ENCODE measurements at places on chromosomes 7 and 10.
A peak's percentile ranks its signal among the peaks of the same experiment; 100 is the strongest.

DNA sequence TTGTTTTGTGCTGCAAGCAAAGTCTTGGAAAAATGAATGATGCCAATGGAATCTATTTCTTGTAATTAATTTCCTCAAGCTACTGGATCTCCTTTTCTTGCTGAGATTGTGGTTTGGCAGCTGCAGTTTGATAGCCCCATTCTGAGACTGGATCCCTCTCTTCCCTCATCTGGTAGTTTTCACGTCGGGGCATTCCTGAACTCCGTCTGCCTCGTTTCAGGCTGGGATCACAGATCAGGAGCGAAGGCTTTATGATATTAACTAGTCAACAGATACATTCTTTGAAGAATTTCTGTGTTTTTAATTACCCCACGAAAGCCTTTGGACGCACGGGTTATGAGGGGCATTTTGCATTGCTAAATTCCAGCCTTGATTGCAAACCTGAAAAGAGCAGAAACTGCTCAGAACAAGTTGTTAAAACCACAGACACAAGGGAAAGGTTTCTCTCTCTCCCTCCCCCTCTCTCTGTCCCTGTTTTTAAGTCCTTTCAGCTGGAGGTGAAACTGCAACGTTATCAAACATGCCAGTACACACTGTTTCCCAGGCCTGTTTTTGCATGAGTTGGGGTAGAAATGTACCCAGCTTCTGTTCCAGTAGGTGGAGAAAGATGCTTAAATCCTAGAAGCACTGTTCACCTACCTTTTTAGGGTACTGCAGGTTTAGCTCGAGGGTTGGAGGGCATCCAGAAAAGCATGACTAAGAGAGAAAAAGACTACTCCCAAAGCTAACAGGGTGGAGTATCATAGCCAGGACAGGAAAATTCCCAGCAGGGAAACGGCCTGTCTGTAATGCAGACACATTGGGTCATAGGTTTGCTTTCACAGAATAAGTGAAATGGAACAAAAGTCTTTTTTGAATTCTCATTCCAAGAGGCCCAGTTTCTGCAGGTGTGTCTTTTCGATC lies 124.3 kb downstream of the CUX1 start:
- DNase-seq, result peak; percentile 87

DNA sequence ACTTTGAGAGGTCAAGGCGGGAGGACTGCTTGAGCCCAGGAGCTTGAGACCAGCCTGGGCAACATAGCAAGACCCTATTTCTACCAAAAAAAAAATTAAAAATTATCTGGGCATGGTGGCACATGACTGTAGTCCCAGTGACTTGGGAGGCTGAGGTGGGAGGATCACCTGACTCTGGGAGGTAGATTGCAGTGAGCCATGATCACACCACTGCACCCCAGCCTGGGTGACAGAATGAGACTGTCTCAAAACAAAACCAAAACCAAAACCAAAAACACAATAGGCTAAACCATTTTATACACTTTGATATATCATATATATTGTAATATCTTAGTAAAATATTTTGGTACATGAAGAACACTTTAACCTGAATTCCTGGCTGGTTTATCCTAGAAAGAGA lies 101.6 kb downstream of the RAPGEF5 start:
- DNase-seq, result no peak

- DNase-seq, result no peak
These were observed 129.7 kb upstream of the SEC61G start for GRCh38 chr7:54888734-54889082.

- DNase-seq, result peak; percentile 57
These were observed 3.2 kb upstream of the IFIT1 start for GRCh38 chr10:89389254-89389653.

DNA sequence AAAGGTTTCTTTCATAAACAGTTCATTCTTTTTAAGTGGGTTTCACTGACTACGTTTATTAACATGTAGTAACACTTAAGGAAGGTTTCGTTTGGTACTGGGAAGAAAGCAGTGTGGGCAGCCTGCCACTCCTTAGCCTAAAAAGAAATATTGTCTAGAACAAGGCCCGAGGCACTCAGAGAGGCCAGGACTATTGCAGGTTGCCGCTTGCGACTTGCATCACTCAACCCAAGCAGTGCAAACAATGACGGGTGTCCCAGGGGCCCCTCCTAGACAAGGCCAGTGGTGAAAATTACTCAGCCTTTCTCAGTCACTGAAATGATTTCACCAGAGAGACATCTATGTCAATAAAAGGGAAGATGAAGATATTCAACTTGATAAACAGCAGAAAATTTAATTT lies 243.9 kb downstream of the SNX13 start:
- peak; percentile 57 for DNase-seq

- DNase-seq, result peak; percentile 77
These were observed 40.3 kb downstream of the CPVL start for GRCh38 chr7:29105752-29106668.

- no peak for DNase-seq
These were observed 477.1 kb downstream of the RPS24 start for GRCh38 chr10:78510566-78511323.

GRCh38 chr10:32125023-32125422 lies 68.8 kb upstream of the KIF5B start:
- no peak for DNase-seq

DNA sequence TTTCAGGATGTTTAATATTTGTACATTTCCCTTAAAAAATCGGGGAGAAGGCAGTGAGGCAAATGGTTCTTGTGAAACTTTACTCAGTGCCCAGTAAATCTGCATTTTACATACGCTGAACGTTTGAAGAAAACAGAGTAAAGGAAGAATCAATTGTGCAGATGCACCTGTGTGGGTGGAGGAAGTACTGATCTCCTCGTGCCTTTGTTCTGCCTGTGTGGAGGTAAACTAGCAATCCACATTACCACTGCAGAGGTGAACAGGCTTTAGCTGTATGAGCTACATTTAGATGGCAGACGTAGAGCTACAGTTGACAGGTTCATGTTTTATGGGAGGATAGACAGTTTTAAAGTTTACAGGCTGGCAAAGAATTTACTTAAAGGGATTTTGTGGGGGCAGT lies 62.7 kb upstream of the VIPR2 start:
- no peak for DNase-seq

DNA sequence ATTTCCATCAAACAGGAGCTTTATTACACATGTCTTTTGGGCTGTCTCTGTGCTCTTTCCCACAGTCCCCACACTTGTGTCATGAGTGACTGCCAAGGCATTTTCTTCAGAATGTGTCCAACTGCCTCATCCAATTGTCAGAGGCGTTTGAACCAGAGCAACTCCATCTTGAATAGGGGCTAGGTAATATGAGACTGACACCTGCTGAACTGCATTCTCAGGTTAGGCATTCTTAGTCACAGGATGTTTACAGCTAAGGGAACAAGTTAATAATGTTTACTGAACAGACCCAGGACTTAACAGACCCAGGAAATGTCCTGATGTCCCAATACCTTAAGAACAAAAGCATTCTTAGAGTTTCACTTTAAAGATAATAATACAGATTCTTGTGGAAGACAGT lies 595.5 kb downstream of the REEP3 start:
- DNase-seq, result no peak

DNA sequence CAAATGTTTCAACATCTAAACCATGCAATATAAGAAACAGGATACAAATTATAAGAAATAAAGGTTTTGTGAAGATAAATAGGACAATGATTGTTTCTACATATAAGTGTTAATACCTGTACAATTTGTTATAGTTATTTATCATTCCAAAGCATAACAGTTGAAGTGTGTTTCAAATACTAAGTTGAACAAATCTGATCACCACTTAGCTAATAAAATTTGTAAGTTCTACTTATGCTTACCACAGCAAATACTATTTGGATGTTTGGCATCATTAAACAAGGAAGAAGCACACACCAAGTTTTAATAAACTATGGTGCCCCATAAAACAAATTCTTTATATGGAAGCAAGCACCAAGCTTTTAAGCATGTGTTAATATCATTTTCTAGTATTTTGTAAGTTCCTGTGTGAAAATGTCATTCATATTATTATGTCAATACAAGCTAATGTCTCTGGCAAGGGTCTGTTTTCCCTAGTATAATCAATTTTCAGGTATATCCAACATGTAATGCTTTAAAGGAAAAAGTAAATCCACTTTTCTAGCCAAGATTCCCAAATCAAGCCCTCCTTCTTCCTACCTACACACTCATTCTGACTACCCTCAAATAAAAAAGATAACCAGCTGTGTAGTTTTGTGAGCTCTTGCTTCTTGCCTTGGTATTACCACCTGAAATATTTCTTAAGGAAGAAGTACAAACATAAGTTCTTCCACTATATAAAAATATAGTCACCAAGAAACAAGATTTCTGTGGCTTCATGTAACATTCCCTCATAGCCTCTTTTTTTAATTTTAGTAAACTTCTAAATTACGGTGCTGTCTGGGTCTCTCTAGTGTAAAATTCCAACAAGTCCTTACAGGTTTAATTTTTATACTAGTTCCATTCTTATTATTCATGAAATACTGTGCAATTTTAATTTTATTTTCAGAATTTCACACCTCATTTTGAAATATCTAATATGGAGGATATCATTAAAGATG lies 9.2 kb downstream of the SKAP2 start:
- no peak for DNase-seq

DNA sequence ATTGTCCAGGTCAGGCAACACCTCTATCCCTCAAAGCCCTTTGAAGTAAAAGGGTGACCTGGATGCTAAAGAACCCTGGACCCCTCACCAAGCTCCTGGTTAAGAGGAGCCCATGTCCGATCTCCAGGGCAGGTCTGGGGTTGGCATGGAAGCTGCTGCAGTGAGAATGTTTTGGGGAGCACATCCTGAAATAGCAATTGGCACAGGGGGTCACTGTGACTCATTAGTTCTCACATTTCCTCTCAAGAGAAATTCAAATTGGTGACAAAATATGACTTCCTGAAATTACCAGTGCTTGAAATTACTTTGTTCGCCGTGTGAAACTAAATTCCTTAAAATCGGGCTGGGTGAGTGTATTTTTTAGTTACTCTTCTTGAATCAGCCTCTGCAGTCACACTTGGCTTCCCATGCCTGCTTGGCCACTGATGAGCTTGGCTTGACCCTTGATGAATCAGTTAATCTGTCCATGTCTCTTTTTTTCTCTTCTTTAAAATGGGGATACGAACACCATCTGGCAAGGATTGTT lies 18.8 kb upstream of the ARHGAP22 start:
- DNase-seq, result peak; percentile 67

- DNase-seq, result peak; percentile 23
These were observed 160.5 kb downstream of the AOAH start for GRCh38 chr7:36563706-36564327.

GRCh38 chr10:43194266-43194665 lies 56.0 kb downstream of the CSGALNACT2 start:
- peak; percentile 27 for DNase-seq

DNA sequence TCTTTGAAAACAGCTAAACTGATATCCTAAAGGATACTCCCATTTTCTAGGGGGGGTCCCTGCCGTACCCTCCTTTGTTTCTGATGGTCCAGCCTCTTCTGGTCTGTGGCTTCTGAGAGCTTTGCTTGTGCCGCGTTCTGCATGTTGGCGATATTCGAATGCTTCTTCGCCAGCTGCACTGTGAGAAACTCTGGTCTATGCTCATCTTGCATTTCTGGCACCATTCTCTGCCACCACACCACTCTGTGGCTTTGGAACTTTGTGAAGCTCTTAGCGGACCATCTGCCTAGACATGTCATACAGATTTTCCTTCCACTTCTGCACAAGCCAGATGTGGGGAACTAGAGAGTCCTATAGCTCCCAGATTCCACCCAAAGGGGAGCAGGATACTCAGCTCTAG lies 197.2 kb downstream of the REEP3 start:
- no peak for DNase-seq

DNA sequence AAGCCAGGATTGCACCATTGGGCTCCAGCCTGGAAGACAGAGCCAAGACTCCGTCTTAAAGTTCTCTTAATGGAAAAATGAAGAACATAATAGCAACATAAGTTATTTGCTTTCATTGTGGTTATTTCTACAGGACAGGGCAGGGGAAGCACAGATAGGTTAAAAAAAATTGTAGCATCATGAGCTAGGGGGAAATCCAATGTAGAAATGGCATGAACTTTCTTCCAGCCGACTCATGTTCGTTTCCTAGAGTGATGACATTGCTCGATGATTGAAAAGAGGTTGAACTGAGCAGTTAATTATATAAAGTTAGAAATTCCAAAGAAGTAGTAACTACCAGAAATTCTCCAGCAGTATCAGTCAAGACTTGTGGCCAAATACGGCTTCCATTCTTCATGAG lies 64.9 kb downstream of the DAGLB start:
- DNase-seq, result peak; percentile 45

GRCh38 chr7:84583331-84583730 lies 388.7 kb upstream of the SEMA3A start:
- no peak for DNase-seq

- peak; percentile 69 for DNase-seq
These were observed 701.4 kb downstream of the PHTF2 start for GRCh38 chr7:78499971-78500370.

DNA sequence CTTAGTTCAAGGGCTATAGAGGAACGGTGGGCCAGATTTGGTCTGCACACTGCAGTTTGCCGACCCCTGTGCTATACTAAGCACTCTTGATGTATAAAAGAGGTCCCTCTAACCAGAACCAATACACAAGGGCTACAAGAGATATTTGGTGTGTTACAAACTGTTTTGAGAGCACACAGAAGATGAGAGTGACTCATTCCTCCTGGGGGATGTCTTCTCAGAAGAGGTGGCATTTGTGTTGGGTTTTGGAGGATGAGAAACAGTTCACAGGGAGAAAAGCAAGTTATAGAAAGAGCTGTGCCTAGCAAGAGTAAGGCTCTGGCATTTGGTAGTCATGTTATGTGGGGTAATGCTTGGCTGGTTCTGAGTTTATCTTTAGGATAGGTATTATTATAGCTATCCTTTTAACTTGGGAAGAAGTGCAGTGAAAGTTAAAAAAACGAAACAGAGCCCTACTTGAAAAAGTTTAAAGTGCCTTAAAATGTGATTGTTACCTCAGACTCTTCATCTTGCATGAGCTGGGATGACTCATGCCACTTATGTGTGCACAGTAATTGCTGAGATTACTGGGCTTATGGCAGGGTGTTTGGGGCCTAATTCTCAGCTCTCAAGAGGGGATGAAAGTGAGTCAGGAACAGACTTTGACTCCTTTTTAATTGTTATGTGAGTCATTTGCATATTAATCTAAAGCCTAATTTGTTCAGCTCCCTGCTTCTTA lies 160.4 kb downstream of the KIF20B start:
- peak; percentile 82 for DNase-seq

Data from GM23248 (cell line).